Transverse colon (tissue), 4 donors: ENCODE measurements at places on chromosomes 1 and 21. TPM values are rescaled to one million over a fixed set of nuclear protein-coding genes. Genes with fewer than 3 reads are reported as not detected.

Gene NKAIN1
- not detected for total RNA-seq

- no peak for DNase-seq
Observed at GRCh38 chr1:44284184-44284583, 70.9 kb downstream of the ERI3 start.

DNA sequence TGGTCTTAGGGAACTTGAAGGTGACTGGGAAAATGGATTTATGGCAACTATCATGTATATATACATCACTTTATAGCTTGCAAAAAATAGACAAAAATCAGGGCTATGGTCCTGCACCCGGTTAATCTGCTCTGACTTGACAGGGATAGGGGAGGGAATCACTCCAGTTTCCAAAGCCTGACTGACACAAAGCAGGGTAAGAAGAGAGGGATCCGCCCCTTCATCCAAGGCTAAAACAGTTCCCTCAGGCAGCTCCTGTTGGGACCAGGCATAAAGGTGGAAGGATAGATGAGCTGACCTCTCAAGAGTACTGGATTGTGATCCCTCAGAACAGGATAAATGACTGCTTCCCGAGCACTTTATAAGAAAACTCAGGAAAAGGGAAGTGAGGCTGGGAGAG, 1.4 kb downstream of the PBXIP1 start:
- DNase-seq = no peak

Gene KCNK1
- total RNA-seq = 1.2 TPM

GRCh38 chr1:230141021-230141648, 74.1 kb downstream of the GALNT2 start:
- DNase-seq = no peak

DNA sequence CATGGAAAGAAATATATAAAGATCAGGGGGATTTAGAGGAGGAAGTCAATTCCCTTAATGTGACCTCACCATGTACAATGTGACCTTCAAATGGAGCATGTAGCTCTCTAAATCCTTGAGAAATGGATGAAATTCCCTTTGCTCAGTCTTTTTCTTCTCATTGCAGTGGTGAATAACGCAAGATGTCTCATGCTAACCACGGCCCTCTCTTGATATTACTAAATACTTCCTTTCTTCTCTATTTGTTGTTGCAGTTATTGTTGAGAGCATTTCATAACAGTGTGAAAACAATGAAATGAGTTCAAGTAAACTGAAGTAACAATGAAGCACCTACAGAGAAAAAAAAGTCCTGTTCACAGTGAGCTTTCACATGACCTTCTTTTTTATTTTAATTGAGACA, 55.6 kb downstream of the ZNF281 start:
- DNase-seq = no peak

Gene CSDE1
- 761 TPM for total RNA-seq

- no peak for DNase-seq
Observed at GRCh38 chr1:118739501-118739900, 248.6 kb downstream of the TBX15 start.

- DNase-seq = no peak
Observed at GRCh38 chr1:87958716-87959115, 630.0 kb downstream of the LMO4 start.

Gene TOR3A
- 71.4 TPM for total RNA-seq

GRCh38 chr1:240484804-240485443, 127.0 kb downstream of the GREM2 start:
- no peak for DNase-seq

Gene NEXN
- total RNA-seq = 21.4 TPM

Gene NFIA
- total RNA-seq = 23.6 TPM

Gene TLR5
- not detected for total RNA-seq

DNA sequence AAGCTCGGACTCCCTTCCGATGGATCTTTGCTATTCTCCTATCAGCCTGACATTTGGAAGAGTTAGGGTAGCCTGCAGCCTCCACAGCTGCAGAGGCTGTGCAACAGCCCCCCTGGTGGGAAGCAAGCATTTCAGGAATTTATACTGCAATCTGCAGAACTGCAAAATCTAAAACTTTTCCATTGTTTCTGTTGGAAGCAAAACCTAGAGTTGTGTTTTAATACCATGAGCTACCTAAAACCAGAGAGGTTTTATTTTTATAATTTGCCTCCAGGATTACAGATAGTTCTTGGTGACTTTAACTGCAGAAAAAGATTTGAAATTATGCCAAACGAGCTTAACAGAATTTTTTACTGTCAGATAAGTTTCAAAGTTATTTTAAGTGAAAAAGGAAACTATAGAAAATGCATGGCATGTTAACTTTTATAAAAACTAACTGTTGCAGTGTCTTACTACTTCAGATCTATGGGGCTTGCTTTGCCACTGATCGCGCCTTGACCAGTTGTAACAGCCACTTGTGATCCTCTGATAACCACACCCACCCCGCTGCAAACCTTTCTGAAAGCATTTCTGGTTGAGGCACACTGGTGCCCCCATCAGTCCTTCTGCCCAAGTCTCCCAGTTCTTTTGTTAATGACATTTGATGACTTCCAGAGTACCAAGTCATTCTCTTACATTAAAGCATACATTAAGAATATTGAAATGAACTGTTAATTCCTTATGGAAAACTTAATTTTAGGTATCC, 64.8 kb downstream of the PRDM2 start:
- DNase-seq = no peak

DNA sequence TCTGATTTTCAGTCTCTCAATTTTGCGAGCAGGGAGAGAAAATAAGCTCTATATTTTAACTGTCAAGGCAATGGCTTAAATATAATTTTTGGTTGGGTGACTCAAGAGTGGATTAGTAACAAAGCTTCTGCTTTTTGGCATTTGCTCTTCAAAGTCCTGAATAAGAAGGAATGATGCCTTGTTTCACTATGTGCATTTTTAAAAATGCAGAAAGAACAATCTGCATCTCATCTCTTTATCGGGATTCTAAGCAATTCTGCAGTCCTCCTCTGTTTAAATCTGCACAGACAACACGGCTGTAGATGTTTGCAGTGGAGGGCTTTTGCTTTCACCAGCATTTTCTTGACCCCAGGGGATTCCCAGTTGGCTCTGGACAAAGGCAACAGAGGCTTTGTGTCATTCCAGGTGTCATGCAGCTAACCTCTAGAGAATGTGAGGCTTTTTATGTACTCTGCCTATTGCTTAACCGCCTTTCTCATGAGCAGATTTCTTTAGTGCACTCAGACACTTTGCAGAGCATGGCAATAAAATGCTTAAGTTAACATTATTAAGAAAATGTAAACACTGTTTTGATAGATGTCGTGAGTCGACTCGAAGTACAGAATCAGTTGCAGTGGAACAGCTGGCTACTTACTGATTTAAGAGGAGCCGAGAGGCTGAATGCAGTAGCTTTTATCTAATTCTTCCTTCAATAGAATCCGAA, 783.2 kb upstream of the NEGR1 start:
- DNase-seq = no peak

DNA sequence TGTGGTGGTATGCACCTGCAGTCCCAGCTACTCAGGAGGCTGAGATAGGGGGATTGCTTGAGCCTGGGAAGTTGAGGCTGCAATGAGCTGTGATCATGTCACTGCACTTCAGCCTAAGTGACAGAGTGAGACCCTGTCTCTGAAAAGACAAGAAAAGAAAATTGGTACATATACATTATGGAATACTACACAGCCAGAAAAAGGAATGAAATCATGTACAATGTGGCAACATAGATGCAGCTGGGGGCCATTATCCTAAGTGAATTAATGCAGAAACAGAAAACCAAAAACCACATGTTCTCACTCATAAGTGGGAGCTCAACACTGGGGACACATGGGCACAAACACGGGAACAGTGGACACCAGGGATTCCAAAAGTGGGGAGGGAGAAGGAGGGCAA, 7.1 kb upstream of the CFAP107 start:
- no peak for DNase-seq

DNA sequence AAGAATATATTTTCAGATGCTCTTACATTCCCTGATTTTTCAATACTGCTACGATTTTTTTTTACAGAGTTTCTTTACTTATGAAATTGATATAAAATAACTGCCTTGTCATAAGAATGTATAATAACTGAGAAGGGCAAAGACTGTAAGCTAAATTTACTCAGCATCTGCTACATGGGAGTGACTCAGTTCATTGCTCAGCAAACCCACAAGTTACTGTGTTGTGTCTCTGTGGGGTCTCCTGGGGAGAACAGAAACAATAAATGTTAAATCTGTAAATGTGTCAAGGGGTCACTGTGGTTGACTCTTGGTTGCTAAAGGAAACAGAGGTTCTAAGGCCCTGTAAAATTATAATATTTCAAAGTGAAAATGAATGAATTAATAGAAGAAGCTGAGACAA, 210.3 kb upstream of the CACYBP start:
- DNase-seq = no peak

Gene FOXO6
- total RNA-seq = not detected

Gene PODN
- 29.4 TPM for total RNA-seq

GRCh38 chr1:32215629-32216480, 6.3 kb downstream of the TMEM234 start:
- DNase-seq = peak; percentile 76

DNA sequence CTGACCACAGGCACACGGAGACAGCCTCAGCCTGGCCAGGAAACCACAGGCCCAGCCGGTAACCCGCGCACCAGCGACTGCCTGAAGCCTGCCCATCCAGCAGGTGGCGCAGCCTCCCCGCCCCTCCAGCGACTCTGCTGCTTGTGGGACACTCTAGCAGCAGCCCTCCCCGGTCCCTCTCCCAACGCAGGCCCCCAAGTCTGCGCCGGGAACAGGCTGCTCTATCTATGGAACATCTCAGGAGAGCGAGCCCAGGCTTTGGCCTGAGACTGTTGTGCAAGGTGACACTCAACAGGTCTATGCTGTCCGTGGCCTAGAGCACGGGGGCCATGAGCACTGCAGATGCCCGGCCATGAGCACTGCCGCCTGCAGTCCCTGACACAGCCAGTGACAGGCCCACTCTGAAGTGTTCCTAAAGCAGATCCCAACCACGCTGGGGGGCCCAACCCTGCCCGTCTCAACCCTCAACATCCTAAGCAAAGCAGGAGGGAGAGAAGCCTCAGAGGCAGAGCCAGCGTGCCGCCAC, 28.4 kb downstream of the WDR4 start:
- no peak for DNase-seq

- no peak for DNase-seq
Observed at GRCh38 chr1:164875518-164875917, 316.5 kb downstream of the PBX1 start.

Gene PLA2G4A
- total RNA-seq = 8.3 TPM

GRCh38 chr1:6695868-6696267, 5.7 kb downstream of the DNAJC11 start:
- DNase-seq = no peak

Gene GSTM5
- total RNA-seq = 1.2 TPM

DNA sequence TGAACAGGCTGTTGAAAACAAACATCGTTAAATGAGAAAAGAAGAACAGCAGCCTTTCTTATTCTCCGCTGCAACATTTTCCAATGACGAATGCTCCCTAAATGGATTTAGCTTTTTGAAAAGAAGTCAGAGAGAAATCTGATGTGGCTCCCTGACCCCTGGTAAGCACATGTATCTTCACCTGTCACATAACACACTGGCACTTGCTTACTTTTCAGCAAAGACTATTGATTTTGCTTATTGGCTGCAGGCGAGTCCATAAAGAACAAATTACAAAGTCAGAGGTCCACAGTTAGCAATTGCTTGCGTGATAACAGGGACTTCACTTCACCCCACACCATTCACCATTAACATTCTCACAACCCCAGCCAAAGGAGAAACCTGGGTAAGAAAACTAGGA, 362.8 kb downstream of the GPATCH2 start:
- DNase-seq = no peak
